NCI-H69 (cell line): ENCODE measurements at places on chromosomes 1 and 21.

- no peak for DNase-seq
These were observed 433.4 kb upstream of the CAMK1G start for GRCh38 chr1:209150114-209150513.

DNA sequence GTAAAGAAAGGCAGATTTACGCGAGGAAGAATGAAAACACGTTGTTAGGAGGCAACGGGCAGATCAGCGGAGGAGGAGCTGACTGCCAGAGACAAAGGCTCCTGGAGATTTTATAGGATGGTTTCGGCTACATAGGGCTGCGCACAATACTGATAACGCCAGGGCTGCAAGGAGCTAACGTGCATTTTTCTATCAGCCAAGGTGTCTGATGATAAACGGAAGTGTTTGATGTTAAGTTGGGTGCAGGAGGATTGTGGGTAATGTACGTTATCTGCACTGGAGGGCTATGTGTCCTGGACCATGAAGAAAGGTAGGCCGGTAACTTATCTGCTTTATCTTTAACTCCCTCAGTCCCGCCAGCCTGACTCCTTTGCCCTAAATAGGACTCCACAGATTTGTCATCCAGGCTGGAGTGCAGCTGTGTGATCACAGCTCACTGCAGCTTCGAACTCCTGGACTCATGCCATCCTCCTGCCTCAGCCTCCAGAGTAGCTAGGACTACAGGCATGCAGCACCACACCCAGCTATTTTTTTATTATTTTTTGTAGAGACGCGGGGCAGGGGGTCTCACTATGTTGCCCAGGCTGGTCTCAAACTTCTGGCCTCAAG is 29.6 kb downstream of the SETD4 start:
- DNase-seq = no peak

DNA sequence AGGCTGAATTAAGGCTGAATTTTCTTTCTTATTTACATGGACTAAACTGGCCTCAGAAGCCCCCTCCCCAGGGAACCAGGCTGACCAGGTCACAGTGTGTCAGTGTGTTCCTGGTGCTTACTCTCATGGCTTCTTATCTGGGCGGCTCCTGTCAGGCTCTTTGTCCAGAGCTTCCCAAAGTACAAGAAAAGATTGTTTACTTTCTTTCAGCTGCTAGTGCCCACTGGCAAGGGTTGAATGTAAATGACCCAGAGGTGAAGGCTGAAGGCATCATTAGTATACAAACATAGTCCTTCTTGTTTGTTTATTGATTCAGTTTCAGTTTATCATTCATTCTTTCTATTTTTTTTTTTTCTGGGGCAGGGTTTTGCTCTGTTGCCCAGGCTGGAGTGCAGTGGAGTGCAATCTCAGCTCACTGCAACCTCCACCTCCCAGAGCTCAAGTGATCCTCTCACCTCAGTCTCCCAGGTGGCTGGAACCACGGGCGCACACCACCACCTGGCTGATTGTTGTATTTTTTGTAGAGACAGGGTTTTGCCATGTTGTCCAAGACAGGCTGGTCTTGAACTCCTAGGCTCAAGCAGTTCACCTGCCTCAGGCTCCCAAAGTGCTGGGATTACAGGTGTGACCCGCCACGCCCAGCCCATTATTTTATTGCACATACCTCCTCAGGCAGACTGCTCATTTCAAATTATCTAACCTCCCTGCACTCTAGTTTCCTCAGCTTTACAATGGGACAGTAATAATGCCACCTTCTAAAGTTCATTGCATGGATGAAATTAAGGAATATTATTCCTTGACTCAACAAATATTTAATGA is 9.8 kb upstream of the KDM4A start:
- peak; percentile 21 for DNase-seq

DNA sequence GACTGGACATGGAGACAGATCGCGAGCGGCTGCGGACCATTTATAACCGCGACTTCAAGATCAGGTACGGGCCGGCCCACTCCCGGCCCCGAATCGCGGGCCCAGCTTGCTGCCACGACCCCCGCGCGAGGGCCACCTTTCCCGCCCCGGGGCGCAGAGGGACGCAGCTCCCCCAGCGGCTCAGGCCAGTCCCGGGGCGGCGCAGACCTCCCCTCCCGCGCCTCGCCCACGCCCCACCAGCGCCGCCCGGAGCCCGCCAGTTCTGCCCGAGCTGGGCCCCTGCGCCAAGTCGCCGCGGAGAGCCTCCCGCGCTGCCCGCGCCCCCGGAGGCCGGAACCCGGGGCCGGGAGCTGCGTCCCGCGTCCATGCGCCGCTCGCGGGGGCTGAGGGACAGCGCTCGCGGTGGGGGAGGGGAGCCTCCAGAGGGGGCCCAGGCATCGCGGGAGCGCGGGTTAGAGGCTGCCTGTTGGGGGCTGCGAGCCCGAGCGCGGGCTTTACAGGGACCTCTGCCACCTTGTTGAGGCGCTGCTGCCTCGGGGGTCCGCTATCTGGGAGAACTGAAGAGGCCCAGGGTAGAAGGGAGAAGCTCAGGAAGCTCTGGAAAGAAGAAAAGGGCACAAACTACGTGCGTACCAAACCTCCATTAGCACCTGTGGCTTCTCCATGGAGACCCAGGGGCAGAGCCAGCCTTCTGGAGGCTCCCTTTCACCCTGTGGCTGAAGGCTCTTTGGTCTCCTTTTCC is 698 bp downstream of the MOV10 start:
- peak; percentile 52 for DNase-seq

DNA sequence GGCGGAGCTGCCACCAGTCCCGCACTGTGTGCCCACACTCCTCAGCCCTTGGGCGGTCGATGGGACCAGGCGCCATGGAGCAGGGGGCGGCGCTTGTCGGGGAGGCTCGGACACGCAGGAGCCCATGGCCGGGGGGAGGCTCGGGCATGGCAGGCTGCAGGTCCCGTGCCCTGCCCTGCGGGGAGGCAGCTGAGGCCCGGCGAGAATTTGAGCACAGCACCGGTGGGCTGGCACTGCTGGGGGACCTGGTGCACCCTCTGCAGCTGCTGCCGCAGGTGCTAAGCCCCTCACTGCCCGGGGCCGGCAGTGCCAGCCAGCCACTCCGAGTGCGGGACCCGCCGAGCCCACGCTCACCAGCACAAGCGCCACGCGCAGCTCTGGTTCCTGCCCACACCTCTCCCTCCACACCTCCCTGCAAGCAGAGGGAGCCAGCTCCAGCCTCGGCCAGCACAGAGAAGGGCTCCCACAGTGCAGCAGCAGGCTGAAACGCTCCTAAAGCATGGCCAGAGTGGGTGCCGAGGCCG is 267.7 kb downstream of the RYR2 start:
- DNase-seq = no peak

GRCh38 chr1:59071876-59072582 is 224.9 kb upstream of the FGGY start:
- DNase-seq = no peak

DNA sequence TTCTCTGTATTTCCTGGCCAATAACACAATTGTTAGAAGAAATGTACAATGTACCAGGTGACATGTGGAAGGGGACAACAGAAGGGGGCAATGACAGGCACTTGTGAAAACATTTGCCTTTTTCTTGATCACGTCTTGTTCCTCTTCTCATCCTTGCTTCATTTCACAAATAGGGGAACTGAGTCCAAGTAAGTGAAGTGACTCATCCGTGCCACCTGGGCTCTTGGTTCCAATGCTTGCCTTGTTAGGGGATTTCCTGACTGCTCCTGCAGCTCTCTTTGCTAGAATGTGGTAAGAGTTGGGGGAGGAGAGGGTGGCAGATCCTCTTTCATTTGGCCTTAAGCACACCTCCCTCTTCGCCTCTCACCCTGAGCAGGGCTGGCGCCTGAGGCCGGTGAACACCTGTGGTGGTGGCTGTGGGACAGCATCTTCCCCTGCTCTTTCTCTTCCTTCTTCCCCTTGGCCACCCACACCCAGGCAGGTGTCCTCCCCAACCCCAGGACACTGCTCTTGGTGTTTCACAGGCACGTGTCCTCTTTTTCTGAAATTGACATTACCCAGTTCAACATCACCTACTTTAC is 2.2 kb upstream of the RHEX start:
- no peak for DNase-seq

- DNase-seq = no peak
These were observed 49.2 kb downstream of the S100B start for GRCh38 chr21:46555678-46556077.

DNA sequence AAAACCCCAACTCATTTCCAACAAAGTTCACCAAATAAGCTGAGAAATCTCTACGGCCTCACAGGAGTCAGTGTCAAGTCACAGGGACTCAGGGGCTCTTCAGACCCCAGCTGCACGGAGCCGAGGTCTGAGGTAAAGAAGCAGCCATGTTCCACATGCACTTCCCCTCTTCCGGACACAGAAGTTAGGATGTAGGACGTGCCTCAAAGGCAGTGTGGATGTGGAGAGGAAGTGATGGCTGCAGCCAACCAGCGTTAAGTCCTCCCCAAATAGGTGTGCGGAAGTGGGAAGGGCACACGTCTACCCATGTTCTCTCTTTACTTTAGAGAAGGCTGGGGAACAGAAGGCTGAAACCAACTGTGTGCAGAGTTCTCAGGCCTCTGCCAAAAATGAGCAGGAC is 14.6 kb upstream of the NCF2 start:
- no peak for DNase-seq

DNA sequence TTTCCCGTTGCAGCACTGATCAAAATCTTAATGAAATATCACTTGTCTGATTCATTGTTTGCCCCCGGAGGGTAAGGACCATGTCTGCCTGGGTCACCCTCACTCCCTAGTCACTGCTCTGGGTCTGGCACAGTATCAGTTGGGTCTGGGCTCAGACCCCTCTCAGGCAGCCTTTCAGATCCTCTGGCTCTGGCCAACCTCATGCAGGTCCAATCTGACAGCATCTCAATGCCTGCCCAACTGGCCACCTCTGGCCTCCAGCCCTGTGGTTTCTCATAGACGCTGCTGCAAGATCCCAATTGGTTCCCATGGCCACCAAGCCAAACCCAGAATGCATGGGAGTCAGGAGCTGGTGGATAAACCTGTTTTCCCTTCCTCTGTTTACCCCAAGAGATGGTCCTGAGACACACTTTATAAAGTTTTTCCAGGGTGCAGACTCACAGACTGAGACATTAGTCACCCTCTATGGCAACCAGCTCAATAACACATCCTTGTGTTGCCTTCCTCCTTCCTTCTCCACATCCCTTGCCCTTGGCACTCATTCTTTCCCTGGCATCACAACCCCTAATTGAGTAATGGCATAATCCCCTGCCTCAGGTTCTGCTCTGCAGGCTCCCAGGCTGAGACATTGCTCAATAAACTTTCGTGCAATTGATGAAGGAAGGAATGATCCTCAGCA is 199.2 kb downstream of the GRIK3 start:
- DNase-seq = peak; percentile 26
